Stimulated activated naive CD8-positive, alpha-beta T cell treated with anti-CD3 and anti-CD28 coated beads, Interleukin-15, amount 100 ng/mL, for 72 hours (primary cell): ENCODE measurements at places on chromosomes 1 and 21.

DNA sequence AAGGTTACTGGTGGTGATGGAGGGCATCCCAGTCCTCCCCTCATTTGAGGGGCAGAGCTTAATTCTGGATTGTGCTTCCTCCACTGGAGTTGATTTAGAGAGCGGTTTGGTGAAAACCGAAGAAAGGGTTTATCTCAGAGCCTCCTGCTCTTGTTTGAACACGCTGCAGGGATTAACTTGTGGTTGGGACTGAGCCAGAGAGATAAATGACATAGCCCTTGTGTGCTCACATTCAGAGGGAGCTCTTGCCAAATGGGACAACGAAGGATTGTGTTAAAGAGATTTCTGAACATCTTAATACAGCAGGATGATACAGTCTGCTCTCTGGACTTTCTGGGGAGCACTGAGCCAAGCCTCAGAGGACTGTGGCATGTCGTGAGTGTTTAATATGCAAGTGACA is 308.2 kb downstream of the DISC1 start:
- no peak for DNase-seq

DNA sequence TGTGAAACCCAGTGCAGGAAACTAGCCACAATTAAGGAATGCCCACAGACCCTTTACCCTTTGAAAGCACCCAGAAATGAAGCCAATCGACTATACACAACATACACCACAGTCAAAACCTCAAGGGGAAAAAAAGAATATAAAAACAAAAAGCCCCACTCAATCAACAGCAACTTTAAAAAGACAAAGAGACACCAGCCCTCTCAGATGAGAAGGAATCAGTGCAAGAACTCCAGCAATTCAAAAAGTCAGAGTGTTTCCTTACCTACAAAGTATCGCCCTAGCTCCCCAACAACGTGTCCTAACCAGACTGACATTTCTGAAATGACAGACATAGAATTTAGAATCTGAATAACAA is 147.7 kb downstream of the CHD1L start:
- no peak for DNase-seq

- no peak for DNase-seq
Observed at GRCh38 chr1:78854556-78854955, 152.0 kb downstream of the ADGRL4 start.

- DNase-seq = no peak
Observed at GRCh38 chr1:12048372-12048771, 14.7 kb upstream of the TNFRSF8 start.

DNA sequence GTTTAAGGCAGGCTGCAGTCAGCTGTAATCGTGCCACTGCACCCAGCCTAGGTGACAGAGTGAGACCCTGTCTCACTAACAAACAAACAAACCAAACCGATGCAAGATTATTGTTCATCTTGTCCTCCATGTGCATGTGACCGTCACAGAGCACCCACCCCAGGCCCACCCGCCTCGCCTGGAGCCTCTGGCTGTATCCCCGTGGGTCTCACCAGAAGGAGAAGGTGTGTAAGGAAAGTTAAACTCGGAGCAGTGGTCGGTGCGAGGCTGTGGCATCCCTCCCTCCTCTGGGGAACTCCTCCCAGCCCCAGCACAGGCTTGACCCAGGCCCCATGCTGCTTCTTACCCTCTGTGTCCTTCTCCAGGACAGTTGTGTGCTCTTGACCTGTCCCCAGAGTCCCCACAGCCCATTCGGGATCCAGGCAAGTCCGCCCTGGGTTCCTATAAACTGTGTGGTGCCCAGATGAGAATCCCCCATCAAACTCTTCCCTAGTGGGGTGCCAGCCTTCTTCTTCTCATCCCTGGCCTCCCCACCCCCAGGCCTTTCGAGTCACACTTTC is 318.4 kb downstream of the AJAP1 start:
- no peak for DNase-seq
